GM23338 (cell line): ENCODE measurements at places on chromosomes 1 and 21.
A peak's percentile ranks its signal among the peaks of the same experiment; 100 is the strongest.

DNA sequence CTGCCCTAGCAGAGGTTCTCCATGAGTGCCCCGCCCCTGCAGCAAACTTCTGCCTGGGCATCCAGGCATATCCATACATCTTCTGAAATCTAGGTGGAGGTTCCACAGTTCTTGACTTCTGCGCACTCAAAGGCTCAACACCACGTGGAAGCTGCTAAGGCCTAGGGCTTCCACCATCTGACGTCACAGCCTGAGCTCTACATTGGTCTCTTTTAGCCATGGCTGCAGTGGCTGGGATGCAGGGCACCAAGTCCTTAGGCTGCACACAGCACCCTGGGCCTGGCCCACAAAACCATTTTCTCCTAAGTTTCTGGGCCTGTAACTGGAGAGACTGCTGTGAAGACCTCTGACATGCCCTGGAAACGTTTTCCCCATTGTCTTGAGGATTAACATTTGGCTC is 272.6 kb upstream of the PLXNA2 start:
- no peaks in the 10 kb centered on the region for H3K4me1 ChIP-seq
- H3K36me3 ChIP-seq = no peaks in the 10 kb centered on the region
- no peaks in the 10 kb centered on the region for H3K27me3 ChIP-seq
- H3K27ac ChIP-seq = no peak overlapping the region
- DNase-seq = no peak

DNA sequence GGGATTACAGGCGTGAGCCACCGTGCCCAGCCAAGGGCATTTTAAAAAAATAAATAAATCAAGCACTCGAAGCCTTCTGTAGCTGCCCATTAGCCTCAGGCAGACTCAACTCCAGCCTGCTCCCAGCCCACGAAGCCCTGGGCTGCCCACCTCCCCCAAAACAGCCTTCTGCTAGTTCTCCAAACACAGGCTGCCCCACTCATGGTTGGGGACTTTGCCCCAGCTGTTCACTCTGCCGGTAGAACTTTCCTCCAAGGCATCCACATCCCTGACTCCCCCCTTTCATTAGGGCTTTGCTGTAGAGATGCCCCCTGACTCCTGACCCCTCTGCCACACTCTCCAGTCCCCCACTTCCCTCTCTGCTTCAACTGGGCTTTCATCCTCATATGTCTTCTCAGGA is 29.7 kb upstream of the LAPTM5 start:
- peaks cover 10% of the 10 kb centered on the region; the same call in 1 of the 2 replicates for H3K4me1 ChIP-seq
- no peak overlapping the region for H3K27ac ChIP-seq
- H3K4me3 ChIP-seq = no peak overlapping the region
- no peaks in the 10 kb centered on the region for H3K36me3 ChIP-seq
- no peaks in the 10 kb centered on the region for H3K27me3 ChIP-seq
- no peak for DNase-seq

- no peak overlapping the region for H3K27ac ChIP-seq
- H3K4me3 ChIP-seq = no peak overlapping the region
- DNase-seq = no peak
- peaks cover 35% of the 10 kb centered on the region for H3K4me1 ChIP-seq
Observed at GRCh38 chr1:156487862-156488261, 12.7 kb downstream of the MEF2D start.

GRCh38 chr1:243434594-243434993 is 178.8 kb downstream of the SDCCAG8 start:
- no peak for DNase-seq
- no peak overlapping the region for H3K4me3 ChIP-seq
- no peaks in the 10 kb centered on the region for H3K27me3 ChIP-seq

DNA sequence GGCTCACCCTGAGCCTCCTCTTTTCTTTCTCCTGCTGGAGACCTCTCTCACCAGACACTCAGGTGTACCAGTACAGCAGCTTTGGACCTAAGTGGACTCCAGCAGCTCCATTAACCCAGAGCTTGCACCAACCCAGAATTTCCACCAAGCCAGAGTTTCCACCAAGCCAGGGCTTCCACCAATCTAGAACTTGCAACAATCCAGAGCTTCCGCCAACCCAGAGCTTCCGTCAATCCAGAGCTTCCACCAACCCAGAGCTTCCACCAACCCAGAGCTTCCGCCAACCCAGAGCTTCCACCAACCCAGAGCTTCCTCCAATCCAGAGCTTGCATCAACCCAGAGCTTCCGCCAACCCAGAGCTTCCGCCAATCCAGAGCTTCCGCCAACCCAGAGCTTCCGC is 23.2 kb downstream of the CRYAA start:
- no peak for DNase-seq
- no peak overlapping the region for H3K4me3 ChIP-seq
- H3K36me3 ChIP-seq = no peaks in the 10 kb centered on the region
- no peaks in the 10 kb centered on the region for H3K27me3 ChIP-seq

DNA sequence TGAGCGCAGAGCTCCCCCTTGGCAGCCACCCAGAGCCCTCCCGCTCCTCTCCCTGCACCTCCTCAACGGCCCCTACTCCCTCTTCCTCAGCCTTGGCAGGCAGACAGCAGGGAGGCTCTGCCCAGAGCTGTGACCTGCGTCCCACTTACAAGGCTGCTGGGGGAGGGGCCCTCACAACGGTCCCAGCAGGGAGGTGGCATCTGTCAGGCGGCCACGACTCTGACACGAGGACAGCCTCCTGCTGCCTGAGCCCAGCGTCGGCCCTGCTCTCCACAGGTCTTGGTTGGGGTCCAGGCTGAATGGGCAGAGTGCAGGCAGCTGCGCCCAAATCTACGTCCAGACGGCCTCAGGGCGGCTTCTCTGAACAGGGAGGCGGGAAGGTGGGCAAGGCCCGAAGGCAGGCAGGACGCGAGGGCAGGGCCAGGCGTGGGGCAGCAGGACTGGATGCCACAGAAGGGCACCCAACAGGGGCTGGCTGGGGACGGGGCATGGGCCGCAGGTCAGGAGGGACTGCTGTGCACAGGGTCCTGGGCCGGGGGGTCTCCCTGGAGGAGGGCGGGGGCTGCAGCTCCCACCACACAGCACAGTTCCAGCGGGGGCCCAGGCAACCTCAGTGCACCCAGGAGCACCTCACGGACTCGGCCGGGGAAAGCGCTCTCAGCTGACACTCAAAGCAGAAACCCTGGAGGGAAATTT is 7.5 kb downstream of the SLC19A1 start:
- H3K4me3 ChIP-seq = no peak overlapping the region
- H3K27ac ChIP-seq = no peak overlapping the region
- H3K27me3 ChIP-seq = no peaks in the 10 kb centered on the region

DNA sequence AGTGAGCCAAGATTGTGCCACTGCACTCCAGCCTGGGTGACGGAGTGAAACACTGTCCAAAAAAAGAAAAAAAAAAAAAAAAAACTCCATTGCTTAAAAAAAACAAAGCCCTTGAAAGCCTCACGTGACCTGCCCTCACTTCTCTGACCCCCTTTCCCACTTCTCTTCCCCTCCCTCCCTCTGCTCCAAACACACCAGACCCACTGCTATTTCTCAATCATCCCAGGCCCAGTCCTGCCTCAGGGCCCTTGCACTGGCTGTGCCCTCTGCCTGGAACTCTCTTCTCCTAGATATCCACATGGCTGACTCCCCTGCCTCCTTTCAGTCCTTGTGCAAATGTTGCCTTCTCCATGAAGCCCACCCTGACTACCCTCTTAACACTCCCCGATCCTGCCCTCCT is 45.4 kb upstream of the TARDBP start:
- H3K27ac ChIP-seq = no peak overlapping the region
- no peak overlapping the region for H3K4me3 ChIP-seq
- peaks cover 24% of the 10 kb centered on the region for H3K4me1 ChIP-seq
- H3K36me3 ChIP-seq = no peaks in the 10 kb centered on the region
- no peaks in the 10 kb centered on the region for H3K27me3 ChIP-seq

GRCh38 chr1:84781946-84782771 is 91.9 kb upstream of the SSX2IP start:
- no peak overlapping the region for H3K27ac ChIP-seq
- H3K36me3 ChIP-seq = no peaks in the 10 kb centered on the region
- DNase-seq = peak; percentile 95

- peaks cover 15% of the 10 kb centered on the region for H3K4me1 ChIP-seq
- H3K4me3 ChIP-seq = no peak overlapping the region
- DNase-seq = no peak
Observed at GRCh38 chr1:19424651-19425570, 60.4 kb downstream of the CAPZB start.

DNA sequence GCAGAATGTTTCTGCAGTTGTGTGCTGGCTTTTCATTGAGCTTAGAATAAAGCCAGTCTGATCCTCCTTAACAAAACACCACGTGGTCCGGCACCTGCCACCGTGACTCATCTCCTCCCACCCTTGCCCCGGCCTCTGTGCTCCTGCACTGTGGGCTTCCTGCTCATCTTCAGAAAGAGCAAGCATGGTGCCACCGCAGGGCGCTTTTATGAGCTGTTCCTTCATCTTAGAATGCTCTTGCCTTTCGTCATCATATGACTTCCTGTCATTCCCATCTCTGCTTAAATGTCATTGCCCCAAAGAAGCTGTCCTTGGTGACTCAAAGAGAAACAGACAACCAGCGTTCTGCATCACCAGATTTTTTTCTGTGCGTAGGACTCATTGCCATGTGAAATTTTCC is 117.8 kb downstream of the HHAT start:
- no peak overlapping the region for H3K27ac ChIP-seq
- no peak overlapping the region for H3K4me3 ChIP-seq
- DNase-seq = no peak
- no peaks in the 10 kb centered on the region for H3K36me3 ChIP-seq

GRCh38 chr1:109776206-109776835 is 12.6 kb upstream of the EPS8L3 start:
- H3K4me1 ChIP-seq = no peaks in the 10 kb centered on the region
- no peak overlapping the region for H3K27ac ChIP-seq
- no peak overlapping the region for H3K4me3 ChIP-seq
- no peak for DNase-seq
- H3K27me3 ChIP-seq = no peaks in the 10 kb centered on the region

GRCh38 chr1:245898581-245898980 is 608.5 kb downstream of the SMYD3 start:
- H3K4me1 ChIP-seq = no peaks in the 10 kb centered on the region
- H3K36me3 ChIP-seq = peaks cover 3% of the 10 kb centered on the region; the same call in 1 of the 2 replicates
- DNase-seq = no peak
- no peaks in the 10 kb centered on the region for H3K27me3 ChIP-seq

DNA sequence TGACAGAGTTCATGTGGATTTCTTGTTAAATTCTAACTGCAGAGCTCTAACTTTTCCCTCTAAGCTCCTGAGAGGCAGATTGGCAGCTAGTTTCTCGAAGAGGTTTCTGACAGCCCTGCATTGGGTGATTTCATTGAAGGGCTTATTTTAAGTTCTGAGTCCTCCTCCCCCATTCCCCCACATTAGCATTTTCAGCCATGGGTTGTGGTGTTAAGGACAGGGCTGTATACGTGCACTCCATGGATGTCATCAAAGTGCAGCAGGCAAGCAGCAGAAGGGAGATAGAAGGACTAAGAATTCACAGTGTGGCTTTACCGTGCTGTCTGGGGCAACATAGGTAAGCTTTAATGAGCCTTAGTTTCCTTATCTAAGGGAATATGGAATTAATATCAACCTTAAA is 19.0 kb downstream of the CRYZ start:
- 0 out of 2 replicates have a peak, but pooled peaks cover 10% of the 10 kb centered on the region for H3K36me3 ChIP-seq
- H3K27me3 ChIP-seq = no peaks in the 10 kb centered on the region
- H3K4me3 ChIP-seq = no peak overlapping the region
- peaks cover 9% of the 10 kb centered on the region; the same call in 1 of the 2 replicates for H3K4me1 ChIP-seq
- DNase-seq = no peak
- no peak overlapping the region for H3K27ac ChIP-seq
